OCI-LY7 (cell line): ENCODE measurements at places on chromosomes 4 and X. TPM values are rescaled to one million over a fixed set of nuclear protein-coding genes. Genes with fewer than 3 reads are reported as not detected.

DNA sequence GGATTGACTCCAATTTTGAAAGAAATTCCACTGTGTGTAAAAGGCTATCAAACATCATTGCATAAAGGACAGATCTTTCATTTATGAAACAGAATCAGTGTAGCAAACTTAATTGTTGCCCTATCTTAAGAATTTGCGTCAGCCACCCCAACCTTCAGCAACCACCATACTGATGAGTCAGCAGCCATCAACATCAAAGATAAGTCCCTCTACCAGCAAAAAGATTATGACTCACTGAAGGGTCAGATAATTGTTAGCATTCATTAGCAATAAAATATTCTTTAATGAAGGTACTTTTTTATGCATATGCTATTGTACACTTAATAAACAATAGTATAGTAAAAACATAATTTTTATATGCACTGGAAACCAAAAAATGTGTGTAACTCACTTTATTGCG is 15.8 kb upstream of the GRSF1 start:
- no peak for DNase-seq

GRCh38 chr4:25635501-25635900 is 20.1 kb upstream of the SLC34A2 start:
- no peak for DNase-seq

GRCh38 chrX:16838202-16839066 is 31.7 kb downstream of the RBBP7 start:
- DNase-seq: no peak

- DNase-seq: peak; percentile 61
These were observed 14.5 kb upstream of the MED14 start for GRCh38 chrX:40749681-40750494.

- peak; percentile 42 for DNase-seq
These were observed 128.5 kb downstream of the BCOR start for GRCh38 chrX:39969099-39969818.

- no peak for DNase-seq
These were observed 53.9 kb upstream of the KIAA1210 start for GRCh38 chrX:119181491-119181890.

DNA sequence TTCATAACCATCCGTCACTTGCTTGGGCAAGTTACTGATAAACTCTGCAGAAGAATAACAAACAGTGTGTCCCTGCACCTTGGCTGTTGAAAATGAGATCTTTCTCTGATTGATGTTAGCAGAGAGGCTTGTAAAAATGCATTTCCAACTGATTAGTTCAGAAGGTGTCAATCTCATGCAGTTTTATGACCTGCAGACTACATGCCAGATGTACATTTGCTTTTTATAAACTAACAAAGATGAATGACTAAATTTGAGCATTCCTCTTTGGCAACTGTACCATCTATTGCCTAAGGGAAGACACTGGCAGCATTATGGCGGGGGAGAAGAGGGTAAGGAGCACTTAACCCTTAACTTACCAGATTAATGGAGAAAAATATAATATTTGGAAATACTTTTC is 192.8 kb downstream of the DCTD start:
- DNase-seq: no peak

DNA sequence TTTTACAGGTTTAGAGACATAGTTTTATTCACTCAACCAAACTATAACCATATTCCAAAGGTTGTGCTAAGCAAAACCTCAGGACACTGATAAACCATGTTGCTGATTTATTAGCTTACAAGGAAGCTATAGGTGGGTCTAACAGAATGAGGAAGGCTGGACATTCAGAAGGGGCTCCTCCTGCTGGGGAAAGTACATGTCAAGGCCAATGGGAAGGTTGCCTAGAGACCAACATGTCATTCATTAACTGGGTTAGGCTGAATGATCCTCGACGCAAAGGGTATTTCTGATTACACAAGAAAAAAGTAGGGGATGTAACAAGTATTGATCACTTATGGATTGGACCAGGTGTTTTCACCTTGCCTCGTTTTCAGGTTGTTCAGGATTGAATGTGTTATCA is 30.3 kb downstream of the SLC10A6 start:
- DNase-seq: no peak

DNA sequence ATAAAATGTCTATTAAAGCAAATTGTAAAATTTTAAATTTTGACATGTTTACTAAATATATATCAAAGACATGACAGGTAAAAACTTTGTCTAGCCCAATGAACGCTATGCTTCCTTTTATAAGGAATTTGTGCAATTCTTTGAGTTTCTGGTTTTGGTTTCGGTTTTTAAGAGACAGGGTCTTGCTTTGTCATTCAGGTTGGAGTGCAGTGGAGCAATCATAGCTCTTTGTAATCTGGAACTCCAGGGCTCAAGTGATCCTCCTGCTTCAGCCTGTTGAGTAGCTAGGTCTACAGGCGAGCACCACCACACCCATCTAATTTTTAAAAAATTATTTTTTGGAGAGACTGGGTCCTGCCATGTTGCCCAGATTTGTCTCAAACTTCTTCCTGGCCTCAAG is 60.7 kb downstream of the BLTP1 start:
- DNase-seq: no peak

- DNase-seq: peak; percentile 71
These were observed 18.0 kb downstream of the RPS3A start for GRCh38 chr4:151117371-151117962.

- DNase-seq: no peak
These were observed 2.0 kb upstream of the TRPC3 start for GRCh38 chr4:121953860-121954259.

DNA sequence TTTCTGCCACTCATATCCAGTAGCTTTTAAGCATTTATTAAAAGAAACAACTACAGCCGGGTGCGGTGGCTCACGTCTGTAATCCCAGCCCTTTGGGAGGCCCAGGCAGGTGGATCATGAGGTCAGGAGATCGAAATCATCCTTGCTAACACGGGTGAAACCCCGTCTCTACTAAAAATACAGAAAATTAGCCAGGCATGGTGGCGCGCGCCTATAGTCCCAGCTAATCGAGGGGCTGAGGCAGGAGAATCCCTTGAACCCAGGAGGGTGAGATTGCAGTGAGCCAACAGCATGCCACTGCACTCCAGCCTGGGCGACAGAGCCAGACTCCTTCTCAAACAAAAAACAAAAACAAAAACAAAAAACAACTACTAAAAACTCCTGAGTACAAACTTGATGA is 119.8 kb downstream of the EPHA5 start:
- DNase-seq: no peak

GRCh38 chrX:52262195-52262546 is 77.5 kb downstream of the MAGED4 start:
- no peak for DNase-seq

DNA sequence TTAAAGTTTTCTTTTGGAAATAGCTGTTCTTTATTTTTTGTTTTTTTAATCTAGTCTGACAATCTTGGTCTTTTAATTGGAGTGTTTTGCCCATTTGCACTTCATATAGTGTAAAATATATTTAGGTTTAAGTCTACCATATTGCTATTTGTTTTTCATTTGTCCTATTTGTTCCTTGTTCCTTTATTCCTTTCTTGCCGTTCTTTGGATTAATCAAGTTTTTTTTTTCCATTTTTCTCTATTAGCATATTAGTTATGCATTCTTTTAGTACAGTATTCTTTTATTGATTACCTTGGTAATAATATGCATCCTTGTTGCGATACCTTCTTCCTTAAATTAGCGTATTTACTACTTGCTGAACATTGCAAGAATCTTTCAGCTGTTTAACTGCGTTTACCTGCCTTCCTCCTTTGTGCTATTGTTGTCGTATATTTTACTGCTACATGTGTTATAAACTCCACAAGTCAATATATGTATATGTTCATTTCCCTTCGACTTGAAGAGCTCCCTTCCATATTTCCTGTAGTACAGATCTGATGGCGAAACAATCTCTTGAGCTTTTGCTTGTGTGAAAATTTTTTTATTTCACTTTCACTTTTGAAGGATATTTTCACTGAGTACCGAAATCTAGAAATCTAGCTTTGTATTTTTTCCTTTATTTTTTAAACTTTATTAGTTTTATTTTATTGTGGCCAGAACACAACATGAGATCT is 23.9 kb upstream of the RNF212 start:
- no peak for DNase-seq

DNA sequence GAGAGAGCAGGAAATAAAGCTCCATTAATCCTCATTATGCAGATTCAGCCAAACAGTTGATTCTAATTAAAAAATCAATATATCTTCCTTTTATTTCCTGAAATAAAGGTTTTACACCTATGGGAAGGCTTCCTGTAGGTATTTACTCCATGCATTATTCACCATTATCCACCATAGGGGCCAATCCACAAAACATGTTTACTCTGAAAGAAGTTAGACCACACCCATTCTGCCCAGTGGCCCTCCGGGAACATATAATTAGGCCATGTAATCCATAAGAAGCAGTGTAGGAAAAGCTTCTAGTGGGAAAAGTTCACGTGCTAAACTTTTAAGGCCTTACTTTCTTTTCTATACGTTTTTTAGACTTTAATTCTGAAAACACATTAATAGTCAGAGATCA is 57.7 kb downstream of the SAT1 start:
- DNase-seq: no peak

The S100G gene
- not detected in 2 replicates for total RNA-seq

The PHF8 gene
- 41.5 and 44.2 TPM in 2 replicates for total RNA-seq

The BTC gene
- not detected in 2 replicates for total RNA-seq

The EXOC1L gene
- not detected in 2 replicates for total RNA-seq

The PGRMC2 gene
- total RNA-seq: 43.7 and 45.3 TPM in 2 replicates

The PABPC1L2A gene
- not detected in 2 replicates for total RNA-seq

The ETDB gene
- not detected in 2 replicates for total RNA-seq

The RASL11B gene
- not detected in 2 replicates for total RNA-seq

The SMIM9 gene
- total RNA-seq: not detected in 2 replicates

The RNF150 gene
- not detected in 2 replicates for total RNA-seq

The SSX1 gene
- not detected in 2 replicates for total RNA-seq
